ENCODE measurements at places on chromosomes 16 and 17.

DNA sequence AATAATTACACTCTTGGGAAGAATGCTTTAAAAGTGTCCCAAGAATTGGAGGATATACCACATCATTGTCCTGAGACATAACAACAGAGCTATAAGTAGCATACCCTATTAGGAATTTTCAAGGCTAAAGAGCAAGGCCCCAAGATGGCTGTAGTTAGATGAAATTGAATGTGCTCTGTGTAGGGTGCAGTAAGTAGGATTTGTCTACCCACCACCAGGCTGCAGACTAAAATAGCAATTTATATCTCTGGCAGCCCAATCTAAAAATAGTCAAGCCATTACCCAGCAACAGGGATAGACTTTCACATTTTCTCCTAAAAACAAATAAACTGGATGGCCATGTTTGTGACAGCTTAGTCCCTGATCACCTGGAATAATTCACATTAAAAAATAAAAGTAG is 5.6 kb downstream of the MMD start:
- DNase-seq, result no peak

- DNase-seq, result no peak
Observed at GRCh38 chr16:68094614-68094934, 9.4 kb downstream of the NFATC3 start.

DNA sequence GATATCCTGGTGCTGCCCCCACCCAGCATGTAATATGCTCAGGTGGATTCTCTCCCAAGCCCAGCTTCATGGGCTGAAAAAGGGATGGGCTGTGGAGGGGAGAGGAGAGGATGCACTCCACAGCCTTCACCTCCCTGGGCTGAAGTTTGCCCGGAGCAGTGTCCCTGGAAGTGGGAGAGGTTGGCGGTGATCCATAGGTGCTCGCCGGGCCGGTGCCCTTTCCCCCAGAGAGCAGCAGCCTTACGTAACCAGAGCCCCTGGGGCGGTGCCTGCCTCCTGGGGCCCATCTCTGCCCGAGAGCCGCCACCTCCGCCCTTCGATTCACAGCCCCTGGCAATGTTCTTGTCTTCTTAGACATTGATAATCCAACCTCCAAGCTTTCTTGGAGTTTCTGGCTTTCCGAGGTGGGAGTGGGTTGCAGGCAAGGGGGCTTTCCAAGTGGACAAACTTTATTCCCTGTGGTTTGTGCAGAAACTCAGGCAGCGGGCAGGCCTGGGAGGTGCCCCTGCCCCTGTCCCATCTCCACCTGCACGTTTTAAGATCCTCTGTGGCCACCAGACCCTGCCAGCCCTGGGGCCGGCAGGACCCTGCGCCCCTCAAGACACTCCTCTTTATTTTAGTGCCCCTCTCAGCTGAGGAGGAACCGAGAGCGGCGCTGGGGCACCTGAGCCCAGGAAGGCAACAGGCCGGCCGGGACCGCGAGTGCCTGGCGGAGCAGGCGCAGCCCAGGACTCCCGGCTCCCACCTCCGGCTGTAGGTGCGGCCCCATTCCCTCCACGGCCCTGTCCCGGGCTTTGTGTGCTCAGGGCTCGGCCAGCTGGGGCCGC is 3.1 kb upstream of the WDR90 start:
- DNase-seq, result no peak

DNA sequence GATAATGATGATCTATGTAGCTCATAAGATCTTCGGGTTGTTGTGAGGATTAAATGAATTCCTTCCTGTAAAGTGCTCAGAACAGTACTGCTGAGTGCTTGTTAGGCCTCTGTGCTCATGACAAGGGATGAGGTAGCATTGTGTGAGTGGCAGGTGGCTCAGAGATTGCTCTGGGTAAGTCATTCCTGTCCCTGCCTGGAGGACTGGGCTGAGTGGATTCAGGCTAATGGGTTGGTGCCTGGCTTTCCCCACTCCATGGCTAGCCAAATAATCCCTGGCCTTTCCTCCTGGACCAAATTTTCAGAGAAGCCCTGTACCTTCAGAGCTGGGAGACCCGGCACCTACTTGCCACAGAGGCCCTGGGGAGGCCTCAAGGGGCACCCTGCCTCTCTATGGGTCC is 1.3 kb upstream of the CCDC92B start:
- DNase-seq, result no peak

DNA sequence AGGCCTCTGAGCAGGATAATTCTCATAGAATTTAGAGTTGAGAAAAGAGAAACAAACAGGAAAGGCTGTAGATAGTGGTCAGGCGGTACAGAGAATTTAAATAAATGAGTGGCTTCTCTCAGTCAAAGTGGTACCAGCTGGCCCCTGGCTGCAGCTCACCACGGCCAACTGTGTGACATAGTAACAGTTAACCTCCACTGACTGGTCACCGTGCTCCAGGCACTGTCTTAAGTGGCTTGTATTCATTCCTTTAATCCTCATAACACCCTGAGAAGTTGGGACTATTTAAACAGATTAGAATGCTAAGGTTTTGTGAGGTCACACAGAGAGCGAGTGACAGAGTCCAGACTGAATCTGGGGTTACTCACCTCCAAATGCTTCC is 108.9 kb downstream of the GNAO1 start:
- DNase-seq, result peak; percentile 18

- DNase-seq, result no peak
Observed at GRCh38 chr17:4189280-4189679, 46.3 kb downstream of the CYB5D2 start.

- no peak for DNase-seq
Observed at GRCh38 chr16:35146723-35147458, 1687.5 kb downstream of the TP53TG3F start.

DNA sequence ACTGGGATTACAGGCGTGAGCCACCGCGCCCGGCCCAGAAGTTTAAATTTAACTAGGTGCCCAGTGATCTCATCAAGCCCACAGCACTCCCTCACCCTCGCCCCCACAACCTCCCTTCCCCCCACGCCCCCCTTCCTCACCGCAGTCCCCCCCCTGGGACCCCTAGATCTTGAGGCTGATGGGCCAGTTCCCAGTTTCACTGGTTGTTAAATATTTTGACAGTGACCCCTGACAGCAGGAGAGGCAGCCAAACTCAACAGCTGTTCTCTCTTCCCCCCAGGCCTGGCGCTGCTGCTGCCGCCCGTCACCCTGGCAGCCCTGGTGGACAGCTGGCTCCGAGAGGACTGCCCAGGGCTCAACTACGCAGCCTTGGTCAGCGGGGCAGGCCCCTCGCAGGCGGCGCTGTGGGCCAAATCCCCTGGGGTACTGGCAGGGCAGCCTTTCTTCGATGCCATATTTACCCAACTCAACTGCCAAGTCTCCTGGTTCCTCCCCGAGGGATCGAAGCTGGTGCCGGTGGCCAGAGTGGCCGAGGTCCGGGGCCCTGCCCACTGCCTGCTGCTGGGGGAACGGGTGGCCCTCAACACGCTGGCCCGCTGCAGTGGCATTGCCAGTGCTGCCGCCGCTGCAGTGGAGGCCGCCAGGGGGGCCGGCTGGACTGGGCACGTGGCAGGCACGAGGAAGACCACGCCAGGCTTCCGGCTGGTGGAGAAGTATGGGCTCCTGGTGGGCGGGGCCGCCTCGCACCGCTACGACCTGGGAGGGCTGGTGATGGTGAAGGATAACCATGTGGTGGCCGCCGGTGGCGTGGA is 15.6 kb downstream of the QPRT start:
- no peak for DNase-seq

GRCh38 chr16:85028685-85029407 is 1.3 kb downstream of the KIAA0513 start:
- peak; percentile 41 for DNase-seq

DNA sequence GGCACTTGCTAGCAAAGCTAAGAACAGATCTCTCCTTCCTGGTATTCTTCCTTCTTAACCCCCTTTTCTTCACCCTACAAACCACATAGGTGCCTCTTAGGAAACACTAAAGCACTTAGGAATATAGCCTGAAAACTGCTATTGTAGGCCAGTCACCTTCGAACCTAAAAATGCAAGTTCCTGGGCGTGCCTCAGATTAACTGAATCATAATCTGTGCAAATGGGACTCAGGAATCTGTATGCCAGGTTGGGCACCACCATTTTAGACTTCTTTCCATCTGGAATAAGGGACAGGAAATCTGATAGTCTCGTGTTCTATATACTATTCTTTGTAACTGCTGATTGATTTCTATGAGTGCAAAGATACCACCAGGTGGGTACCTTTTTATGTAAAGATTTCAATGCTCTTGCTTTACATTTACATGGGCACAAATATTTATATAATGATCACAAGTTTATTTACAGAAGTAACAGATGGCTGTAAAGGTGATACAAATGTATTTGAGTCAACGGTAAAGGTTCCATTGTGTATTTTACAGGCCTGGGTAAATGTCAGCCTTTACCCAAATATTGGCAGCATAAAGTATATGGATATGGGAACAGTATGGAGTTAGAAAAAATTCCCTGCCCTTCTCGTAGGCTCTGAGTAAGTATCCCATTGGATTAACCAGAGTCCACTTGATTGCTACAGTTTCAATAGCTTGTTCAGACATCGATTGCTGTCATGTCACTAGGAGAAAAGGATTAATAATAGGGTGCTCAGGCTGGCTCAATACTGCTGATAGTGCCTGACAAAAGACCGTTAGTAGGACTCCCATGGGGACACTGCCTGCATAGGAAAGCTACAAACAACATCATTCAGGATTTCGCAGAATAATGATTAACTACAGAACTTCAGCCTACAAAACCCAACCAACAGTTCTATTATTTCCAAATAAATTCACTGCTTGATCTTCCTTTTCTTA is 124.7 kb downstream of the SNX11 start:
- no peak for DNase-seq

DNA sequence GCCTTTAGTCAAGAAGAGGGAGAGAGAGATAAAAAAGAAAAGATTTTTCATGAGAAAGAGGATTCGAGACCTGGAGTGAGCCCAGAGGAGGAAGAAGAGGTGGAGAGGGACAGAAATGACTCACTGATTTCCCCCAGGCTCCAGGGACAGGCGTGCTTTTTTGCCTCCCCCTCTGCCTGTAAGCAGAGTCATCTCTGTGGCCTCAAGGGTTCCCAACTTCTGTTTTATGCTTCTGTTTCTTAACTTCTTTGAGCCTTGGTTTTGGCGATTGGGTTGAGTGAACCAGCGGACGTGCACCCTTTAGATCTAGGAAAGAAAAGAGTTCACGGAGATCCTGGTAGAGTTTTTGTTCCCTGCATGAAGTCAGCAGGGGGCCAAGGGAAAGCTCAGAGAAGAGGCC is 147.9 kb upstream of the NOL11 start:
- DNase-seq, result no peak

DNA sequence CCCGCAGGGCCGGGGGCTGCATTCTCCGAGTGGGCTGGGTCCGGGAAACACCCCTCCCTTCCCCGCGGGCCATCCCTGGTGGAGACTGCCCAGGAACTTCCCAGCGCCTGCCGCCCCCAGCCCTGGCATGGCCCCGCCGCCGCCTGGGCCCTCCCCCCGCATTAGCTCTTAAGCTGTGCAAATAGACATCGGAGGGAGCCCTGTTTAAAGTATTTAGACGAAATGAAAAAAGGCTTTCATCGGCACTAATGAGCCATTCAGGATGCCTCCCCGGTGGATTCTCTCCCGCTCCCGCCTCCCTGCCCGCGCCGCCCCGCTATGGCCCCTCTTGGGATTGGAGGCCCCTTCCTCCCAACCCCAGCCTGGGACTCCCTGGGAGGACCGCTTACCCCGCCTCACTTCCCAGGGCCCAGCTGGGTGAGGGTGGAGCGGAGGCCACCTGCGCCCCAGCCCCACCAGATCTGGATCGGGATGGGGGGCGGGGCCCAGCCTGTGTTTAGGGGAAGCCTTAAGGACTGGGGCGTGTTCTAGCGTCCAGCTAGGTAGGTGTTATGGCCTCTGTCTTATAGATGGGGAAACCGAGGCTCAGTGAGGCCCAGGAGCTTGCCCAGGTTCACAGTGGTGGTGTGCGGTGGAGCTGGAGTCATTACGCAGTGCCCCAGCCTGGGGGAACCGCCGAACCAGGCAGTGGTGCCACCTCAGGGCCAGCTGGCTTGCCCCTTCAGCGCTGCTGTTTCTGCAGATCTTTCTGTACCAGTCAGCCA is 19.7 kb downstream of the SEZ6 start:
- no peak for DNase-seq

- no peak for DNase-seq
Observed at GRCh38 chr17:43140396-43141332, 15.5 kb upstream of the BRCA1 start.

DNA sequence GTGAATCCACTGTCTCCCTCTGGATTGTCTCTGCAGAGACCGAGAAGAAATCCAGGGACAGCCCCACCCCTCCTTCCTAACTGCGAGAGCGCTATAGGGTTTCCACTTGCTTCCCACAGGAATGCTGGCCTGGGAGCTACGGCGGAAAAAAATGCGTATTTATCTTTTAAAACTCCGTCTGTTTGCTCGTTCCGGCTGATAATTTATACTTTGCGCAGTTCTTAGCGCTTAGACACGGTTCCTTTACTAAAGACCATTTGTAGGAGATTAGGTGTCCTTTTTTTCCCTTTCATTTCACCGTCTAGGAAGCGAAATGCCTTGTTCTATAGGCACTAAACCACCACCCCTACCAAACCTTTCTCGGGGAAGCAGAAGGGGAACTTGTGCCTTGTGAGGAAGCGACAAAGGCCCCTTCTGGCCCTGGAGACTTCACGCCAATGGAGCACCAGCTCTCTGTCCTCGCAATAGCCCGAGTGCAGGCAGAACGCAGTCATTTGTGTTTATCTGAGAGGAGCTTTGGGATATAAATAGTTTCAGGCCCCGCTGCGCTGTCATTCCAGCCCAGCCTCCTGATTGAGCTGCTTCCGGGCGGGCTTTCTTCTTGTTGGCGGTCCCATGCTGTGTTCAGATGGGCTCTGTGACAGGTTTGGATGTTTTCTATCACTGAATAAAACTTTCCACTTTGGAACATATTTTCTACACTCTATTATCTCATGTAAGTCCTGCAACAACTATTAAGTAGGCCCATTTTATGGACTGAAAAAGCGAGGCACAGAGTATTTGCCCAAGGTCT is 791 bp upstream of the SUPT4H1 start:
- DNase-seq, result peak; percentile 47

- no peak for DNase-seq
Observed at GRCh38 chr17:62717889-62718288, 90.2 kb downstream of the MARCHF10 start.

DNA sequence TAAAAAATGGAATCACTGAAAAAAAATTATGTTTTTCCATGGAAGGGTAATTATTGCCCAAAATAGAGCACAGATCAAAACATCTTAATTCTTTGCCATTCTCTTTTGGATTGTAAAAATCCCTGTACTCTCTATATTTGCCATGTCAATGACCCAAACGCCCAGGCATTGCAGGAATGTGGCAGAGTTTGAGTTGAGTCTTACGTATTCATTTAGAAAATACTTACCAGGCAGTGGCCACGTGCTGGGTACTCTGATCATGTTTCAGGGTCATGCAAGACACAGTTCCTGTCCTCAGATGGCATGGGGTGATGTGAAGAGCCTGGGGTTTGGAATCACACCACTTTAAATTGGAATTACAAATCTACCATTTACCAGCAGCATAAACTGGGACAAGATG is 267.7 kb downstream of the ABCC12 start:
- DNase-seq, result peak; percentile 66

GRCh38 chr17:3843935-3844516 is 2.0 kb downstream of the NCBP3 start:
- peak; percentile 27 for DNase-seq

- no peak for DNase-seq
Observed at GRCh38 chr16:86868070-86868469, 289.7 kb downstream of the FOXL1 start.

- no peak for DNase-seq
Observed at GRCh38 chr16:19027416-19027815, 40.0 kb upstream of the COQ7 start.
